ENCODE measurements at places on chromosomes 2 and 18. TPM values are rescaled to one million over a fixed set of nuclear protein-coding genes. Genes with fewer than 3 reads are reported as not detected.

Gene HOXD10
- total RNA-seq, result 8.6 TPM

Gene ADRA2B
- total RNA-seq, result not detected

Gene RAB6C
- not detected for total RNA-seq

DNA sequence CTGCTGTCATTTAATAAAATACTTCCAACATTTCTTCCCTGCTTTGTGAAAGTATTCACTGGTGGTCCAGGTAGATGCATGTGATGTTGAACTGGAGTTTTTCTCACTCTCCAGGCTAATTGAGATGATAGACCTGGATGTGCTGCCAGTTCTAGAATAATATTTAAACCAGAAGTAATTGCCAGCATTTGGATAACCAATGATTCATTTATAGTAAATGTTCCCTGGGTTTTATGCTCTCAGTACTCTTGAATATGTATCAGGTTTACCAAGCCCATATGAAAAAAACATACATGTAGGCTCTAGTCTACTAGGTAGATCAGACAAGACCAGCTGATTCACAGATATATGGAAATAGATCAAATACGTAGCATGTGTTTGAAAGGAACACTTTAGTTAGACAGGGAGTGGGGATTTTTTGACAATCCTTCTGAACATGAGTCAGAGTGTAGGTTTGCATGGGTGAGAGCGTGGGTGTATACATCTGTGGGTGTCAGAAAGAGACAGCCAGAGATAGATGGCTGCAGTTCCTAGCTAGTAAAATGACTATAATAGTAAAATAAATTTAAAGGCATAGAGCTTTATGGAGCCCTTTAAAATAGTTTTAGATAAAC is 115.1 kb downstream of the NAB1 start:
- no peak for DNase-seq

- DNase-seq, result peak; percentile 52
These were observed 37.2 kb downstream of the CREG2 start for GRCh38 chr2:101349893-101350662.

DNA sequence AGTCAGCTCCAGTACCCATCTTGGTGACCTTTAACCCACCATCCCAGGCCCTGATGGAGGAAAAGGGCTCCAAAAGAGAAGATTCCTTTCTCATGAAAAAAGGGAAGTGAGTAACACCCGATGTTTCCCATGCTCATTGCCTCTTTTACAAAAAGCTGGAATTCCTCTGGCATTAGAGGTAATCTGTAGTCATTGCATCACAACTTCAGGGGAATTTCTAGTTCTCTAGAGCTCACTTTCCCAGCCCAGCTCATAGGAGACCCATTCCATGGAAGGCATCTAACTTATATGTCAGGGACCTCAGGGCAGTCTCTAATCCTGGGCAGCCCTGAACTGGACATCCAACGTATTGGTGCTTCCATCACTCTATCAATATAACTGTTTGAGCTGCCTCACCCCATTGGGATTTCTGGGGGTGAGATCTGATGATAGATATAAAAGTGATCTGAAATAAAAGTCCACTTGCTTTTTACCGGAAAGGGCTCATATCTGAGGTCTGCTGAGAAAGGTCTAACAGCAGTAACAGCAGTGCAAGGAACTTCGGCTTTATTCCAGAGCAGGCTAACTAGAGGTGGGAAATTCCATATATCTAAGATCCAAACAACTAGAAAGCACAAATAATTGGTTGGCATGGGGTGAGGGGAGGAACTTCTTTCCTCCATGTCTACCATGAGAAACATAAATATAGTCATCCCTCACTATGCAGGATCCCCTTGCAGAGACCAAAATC is 106.1 kb downstream of the ETAA1 start:
- peak; percentile 89 for DNase-seq
